Small intestine (tissue), 16 donors: ENCODE measurements at places on chromosomes 2 and 18.

DNA sequence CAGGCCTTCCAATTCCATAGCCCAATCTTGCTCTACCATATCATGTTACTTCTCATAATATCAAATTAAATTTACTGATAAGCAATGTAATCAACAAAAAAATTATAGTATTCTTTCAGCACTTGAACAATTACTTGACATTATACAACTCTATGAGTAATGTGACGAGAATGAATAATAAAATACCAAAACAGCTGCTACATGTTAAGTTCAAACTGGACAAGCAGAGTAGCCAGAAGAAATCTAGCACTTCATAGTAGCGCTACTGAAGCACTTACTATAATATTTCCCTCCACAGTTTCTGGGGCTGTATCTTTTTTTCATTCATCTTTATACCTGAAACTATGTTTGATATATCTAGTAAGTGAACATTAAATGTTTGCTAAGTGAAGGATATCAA lies 14.9 kb downstream of the PPP3R1 start:
- H3K36me3 ChIP-seq: no peaks in the 10 kb centered on the region
- H3K4me3 ChIP-seq: no peak overlapping the region
- H3K27ac ChIP-seq: no peak overlapping the region
- no peaks in the 10 kb centered on the region for H3K27me3 ChIP-seq

GRCh38 chr2:208792766-208793165 lies 386.2 kb downstream of the PTH2R start:
- H3K4me3 ChIP-seq: no peak overlapping the region
- H3K36me3 ChIP-seq: no peaks in the 10 kb centered on the region
- H3K27me3 ChIP-seq: no peaks in the 10 kb centered on the region
- DNase-seq: no peak

DNA sequence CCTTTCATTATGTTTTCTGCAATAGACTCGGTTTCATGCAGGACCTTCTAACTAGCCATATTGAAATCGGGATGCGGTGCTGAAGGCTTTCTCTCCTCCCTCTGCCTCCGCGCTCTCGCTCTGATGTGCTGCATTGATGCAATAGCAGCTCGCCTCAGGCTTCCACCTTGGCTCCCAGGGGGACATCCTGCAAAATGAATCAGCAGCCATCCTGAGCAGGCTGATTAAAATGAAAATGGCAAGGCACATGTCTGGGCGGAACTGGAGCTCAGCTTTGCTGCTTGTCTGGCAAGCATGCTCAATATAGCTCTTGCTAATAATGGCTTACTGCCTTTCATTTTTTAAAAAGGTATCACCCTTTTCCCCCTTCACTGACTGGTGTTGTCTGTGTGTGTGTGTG lies 806 bp upstream of the MYT1L start:
- H3K27me3 ChIP-seq: no peaks in the 10 kb centered on the region
- no peaks in the 10 kb centered on the region for H3K4me1 ChIP-seq
- no peak overlapping the region for H3K27ac ChIP-seq
- H3K36me3 ChIP-seq: no peaks in the 10 kb centered on the region
- DNase-seq: no peak

GRCh38 chr2:237685408-237685807 lies 58.0 kb downstream of the LRRFIP1 start:
- no peaks in the 10 kb centered on the region for H3K36me3 ChIP-seq
- H3K27me3 ChIP-seq: no peaks in the 10 kb centered on the region
- H3K4me1 ChIP-seq: no peaks in the 10 kb centered on the region

GRCh38 chr2:241635756-241636155 lies 1.2 kb downstream of the THAP4 start:
- H3K4me1 ChIP-seq: peaks cover 4% of the 10 kb centered on the region
- no peak overlapping the region for H3K27ac ChIP-seq
- no peak overlapping the region for H3K4me3 ChIP-seq
- DNase-seq: no peak
- peaks cover 12% of the 10 kb centered on the region for H3K36me3 ChIP-seq

DNA sequence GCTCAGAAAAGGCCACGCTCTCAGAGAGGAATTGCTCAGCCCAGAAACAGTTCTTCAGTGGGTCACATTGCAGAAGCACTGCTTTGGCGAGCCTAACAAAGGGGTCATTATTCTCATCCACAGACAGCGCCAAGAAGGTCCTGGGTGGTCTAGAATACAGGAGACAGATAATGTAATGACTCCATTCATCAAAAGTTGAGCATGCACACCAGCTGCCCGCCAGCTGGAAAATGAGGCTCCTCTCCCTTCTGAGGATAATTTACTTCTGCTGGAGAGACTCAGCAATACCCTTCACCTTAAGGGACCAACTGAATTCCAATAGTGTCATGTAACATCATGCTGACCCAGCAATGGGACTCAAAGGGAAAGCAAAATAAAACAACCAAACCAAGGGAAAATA lies 79.9 kb downstream of the TRIB2 start:
- no peaks in the 10 kb centered on the region for H3K27me3 ChIP-seq
- H3K4me3 ChIP-seq: no peak overlapping the region
- peaks cover 3% of the 10 kb centered on the region for H3K4me1 ChIP-seq
- no peak overlapping the region for H3K27ac ChIP-seq

DNA sequence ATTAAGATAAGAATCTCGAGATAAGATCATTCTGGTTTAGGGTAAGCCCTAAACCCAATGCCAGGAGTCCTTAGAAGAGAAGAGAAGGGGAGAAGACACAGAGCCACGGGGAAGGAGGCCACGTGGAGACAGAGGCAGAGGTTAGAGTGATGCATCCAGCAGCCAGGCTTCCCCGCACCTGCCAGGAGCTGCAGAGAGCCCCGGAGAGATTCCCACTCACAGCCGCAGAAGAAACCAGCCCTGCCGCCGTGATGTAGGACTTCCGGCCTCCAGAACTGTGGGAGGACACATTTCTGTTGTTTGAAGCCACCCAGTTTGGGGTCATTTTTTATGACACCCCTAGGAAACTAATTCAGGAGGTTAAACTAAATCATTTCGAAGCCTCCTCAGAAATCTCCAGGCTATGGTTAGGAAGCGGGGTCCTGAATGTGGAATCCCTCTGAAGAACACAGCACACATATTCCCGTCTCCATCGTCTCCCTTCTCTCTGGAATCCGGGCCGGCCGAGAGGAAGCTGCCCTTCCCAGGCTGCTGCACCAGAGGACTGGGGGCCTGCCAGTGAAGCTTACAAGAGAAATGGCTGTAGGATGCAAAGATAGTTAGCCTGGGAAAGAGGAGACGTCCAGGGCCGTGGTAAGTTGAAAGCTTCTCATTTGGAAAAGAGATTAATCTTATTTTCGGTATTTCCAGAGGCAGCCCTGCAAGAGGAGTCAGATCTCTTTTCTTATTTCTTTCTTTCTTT lies 156.6 kb downstream of the TWIST2 start:
- H3K27ac ChIP-seq: no peak overlapping the region
- H3K36me3 ChIP-seq: no peaks in the 10 kb centered on the region
- H3K4me3 ChIP-seq: no peak overlapping the region
- no peaks in the 10 kb centered on the region for H3K27me3 ChIP-seq
- H3K4me1 ChIP-seq: no peaks in the 10 kb centered on the region
- DNase-seq: no peak

- H3K36me3 ChIP-seq: no peaks in the 10 kb centered on the region
- no peak overlapping the region for H3K27ac ChIP-seq
- peak; percentile 60 for DNase-seq
Observed at GRCh38 chr2:63698786-63699548, 110.2 kb downstream of the MDH1 start.

GRCh38 chr2:128374711-128375413 lies 56.2 kb upstream of the HS6ST1 start:
- peaks cover 2% of the 10 kb centered on the region for H3K4me1 ChIP-seq
- DNase-seq: no peak
- no peaks in the 10 kb centered on the region for H3K36me3 ChIP-seq
- peak overlapping the region; percentile 36 for H3K27ac ChIP-seq
- no peak overlapping the region for H3K4me3 ChIP-seq
- no peaks in the 10 kb centered on the region for H3K27me3 ChIP-seq

- H3K36me3 ChIP-seq: no peaks in the 10 kb centered on the region
- no peaks in the 10 kb centered on the region for H3K4me1 ChIP-seq
- no peak overlapping the region for H3K27ac ChIP-seq
- H3K4me3 ChIP-seq: no peak overlapping the region
Observed at GRCh38 chr18:63488160-63488559, 11.4 kb downstream of the SERPINB5 start.

- H3K27me3 ChIP-seq: no peaks in the 10 kb centered on the region
- no peak for DNase-seq
- H3K4me3 ChIP-seq: no peak overlapping the region
- no peaks in the 10 kb centered on the region for H3K36me3 ChIP-seq
Observed at GRCh38 chr2:70806013-70806412, 14.4 kb downstream of the CLEC4F start.

DNA sequence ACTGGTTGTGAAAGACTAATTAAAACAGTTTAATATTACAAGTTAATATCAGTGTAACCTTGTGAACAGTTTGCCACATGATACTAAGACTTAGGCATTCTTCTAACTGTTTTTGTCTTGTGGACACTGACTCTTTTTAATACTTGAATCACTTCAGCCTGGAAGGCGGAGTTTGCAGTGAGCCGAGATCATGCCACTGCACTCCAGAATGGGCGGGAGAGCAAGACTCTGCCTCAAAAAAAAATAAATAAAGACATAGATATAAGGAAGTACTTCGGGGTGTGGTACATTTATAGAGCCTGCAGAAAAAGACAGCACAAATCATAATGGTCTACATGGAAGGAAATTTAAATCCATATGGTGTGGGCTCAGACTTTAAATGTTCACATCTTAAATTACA lies 300.4 kb upstream of the NETO1 start:
- H3K4me1 ChIP-seq: no peaks in the 10 kb centered on the region
- no peak overlapping the region for H3K27ac ChIP-seq
- no peaks in the 10 kb centered on the region for H3K36me3 ChIP-seq
- DNase-seq: no peak
- no peaks in the 10 kb centered on the region for H3K27me3 ChIP-seq

DNA sequence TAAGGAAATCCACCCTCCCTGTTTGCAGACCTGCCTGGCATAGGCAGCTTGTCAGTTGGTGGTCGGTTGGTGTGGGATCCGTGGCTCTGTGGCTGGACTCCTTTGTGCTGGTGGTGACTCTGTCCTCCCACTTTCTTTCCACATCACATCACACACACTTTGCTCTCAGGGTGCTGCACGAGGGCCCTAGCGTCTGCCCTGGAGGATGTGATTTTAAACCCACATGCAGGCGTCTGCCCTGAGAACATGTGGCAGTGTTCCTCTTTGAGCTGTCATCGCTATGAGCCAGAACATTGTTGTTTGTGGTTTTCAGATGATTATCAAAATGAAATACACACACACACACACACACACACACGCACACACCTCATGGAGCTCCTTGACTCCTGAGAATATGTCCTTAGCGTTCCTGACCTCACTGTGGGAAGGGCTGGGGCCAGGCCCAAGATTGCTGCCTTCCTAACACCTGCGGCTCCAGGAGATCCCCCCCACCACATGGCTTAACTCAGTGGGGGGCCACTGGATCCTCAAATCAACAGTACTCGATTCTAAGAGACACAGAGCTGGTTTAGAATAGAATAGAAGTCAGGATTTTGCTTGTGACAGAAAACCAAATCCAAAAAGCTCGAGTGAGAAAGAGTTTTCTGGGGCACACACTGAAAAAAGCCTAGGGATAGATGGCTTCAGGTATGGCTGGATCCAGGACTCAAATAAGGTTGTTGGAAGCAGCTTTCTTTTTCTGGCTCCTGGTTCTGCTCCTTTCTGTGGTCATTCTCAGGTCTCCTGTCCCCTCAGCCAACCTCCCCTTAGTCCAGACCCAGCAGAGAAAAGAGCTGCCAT lies 54.8 kb downstream of the RTP5 start:
- H3K4me1 ChIP-seq: no peaks in the 10 kb centered on the region
- DNase-seq: no peak
- H3K27ac ChIP-seq: no peak overlapping the region
- no peak overlapping the region for H3K4me3 ChIP-seq
- no peaks in the 10 kb centered on the region for H3K27me3 ChIP-seq
- no peaks in the 10 kb centered on the region for H3K36me3 ChIP-seq

GRCh38 chr18:59987102-59987501 lies 87.3 kb downstream of the PMAIP1 start:
- no peaks in the 10 kb centered on the region for H3K36me3 ChIP-seq
- no peaks in the 10 kb centered on the region for H3K4me1 ChIP-seq

DNA sequence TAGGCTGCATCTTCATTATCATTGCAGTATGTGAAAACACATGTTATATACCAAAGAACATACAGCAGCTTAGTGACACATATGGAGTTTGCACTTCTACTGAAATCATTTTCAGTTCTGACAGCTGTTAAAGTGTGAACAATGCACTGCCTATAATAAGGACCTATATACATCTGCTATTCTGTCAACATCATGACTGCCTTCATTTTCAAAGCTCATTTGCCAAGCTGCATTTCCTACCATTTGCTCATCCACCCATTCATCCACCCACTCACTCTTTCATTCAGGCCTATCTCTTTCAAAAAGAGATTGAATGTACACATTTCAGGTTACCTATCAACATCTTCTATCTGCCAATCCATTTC lies 81.7 kb upstream of the STK17B start:
- no peaks in the 10 kb centered on the region for H3K27me3 ChIP-seq
- no peak overlapping the region for H3K4me3 ChIP-seq
- no peaks in the 10 kb centered on the region for H3K36me3 ChIP-seq
- H3K4me1 ChIP-seq: no peaks in the 10 kb centered on the region
- DNase-seq: no peak
- H3K27ac ChIP-seq: no peak overlapping the region

DNA sequence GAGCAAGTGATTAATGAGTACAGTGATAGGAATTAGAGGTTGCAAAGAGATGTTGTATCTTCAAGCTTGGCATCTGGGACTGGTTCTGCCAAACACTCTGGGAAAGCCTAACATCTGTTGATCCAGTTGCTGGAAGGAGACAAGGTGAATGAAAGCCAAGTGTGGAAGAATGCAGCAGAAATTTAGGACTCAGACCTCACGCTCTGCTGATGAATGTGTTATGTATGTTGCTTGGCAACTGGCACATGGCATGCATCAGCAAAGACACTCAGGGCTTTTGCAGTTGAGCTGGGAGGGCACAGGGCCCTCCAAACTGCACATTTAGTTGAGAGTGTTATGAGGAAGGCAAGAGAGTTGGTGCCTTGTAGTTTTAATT lies 105.5 kb downstream of the COLEC12 start:
- no peak overlapping the region for H3K27ac ChIP-seq
- no peak overlapping the region for H3K4me3 ChIP-seq
- H3K4me1 ChIP-seq: no peaks in the 10 kb centered on the region
- no peaks in the 10 kb centered on the region for H3K27me3 ChIP-seq
- no peak for DNase-seq
- no peaks in the 10 kb centered on the region for H3K36me3 ChIP-seq

GRCh38 chr2:28382755-28383154 lies 9.9 kb upstream of the FOSL2 start:
- H3K4me3 ChIP-seq: no peak overlapping the region
- H3K27me3 ChIP-seq: no peaks in the 10 kb centered on the region
- peaks cover 59% of the 10 kb centered on the region for H3K4me1 ChIP-seq
- H3K36me3 ChIP-seq: no peaks in the 10 kb centered on the region
- DNase-seq: peak; percentile 81

GRCh38 chr2:217090024-217090473 lies 230.2 kb upstream of the TNP1 start:
- H3K36me3 ChIP-seq: no peaks in the 10 kb centered on the region
- no peak for DNase-seq

GRCh38 chr2:83051538-83052170 lies 1407.4 kb downstream of the SUCLG1 start:
- no peaks in the 10 kb centered on the region for H3K27me3 ChIP-seq
- DNase-seq: no peak
- H3K4me1 ChIP-seq: no peaks in the 10 kb centered on the region
- H3K4me3 ChIP-seq: no peak overlapping the region
